ENCODE measurements at places on chromosomes 5 and 9.

- DNase-seq, result no peak
These were observed 55.0 kb upstream of the KCNMB1 start for GRCh38 chr5:170444181-170444580.

DNA sequence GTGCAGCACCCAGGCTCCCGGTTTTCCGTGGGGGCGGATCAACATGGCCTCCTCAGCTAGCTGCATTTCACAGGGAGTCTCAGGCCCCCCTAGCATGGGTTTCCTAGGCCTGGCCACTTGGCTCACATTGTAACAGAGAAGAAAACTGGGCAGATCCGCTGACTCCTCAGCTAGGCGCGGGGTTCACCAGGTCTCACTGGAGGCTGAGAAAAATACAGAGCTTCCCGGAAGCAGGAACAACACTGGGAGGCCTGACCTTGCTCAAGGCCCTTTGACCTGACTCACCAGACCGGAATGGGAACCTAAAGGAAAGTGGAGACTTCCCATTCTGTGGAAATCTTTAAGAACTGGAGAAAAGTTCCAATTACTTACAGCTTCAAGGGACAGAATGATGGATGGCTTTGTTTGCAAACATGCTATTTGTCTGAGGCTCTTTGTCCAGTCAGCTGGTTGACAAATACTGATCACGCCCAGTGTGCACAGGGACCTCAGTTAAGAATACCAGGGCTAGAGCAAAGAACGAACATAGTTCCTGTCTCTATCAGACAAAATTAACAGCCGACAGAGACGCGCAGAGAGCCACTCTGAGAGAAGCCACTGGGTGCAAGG, 88.7 kb upstream of the LRRTM2 start:
- no peak for DNase-seq

DNA sequence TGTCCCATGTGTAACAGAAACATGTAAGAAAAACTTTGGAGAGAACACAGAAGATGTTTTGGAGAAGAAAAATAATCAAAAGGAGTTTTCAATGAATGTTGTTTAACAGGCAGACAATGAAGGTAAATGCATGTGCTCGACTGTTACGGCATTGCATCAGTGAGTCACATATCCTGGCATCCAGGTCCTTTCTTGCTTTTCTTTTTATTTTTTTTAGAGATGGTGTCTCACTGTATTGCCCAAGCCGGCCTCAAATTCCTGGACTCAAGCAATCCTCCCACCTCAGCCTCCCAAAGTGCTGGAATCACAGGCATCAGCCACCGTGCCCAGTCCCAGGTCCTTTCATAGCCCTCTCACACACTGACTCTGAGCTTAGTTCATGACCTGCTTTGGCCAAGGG, 181.8 kb downstream of the DTWD2 start:
- DNase-seq, result no peak

DNA sequence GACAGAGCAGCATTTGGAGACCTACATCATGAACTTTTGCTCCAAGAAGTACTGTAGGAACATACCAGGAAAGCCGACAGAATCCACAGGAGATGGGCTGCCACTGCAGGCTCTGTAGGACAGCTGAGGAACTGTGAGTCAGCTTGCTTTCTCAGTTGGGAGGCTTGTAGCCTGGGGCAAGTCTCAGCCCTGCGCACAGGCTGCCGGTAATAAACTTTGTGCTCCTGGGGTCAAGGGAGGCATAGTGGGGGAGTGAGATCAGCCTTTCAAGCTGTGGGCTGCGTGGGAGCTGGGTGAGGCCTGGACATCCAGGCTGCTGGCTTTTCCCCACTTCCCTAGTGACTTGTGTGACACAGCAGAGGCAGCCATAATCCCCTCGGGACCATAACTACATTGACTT, 718.0 kb upstream of the CDH10 start:
- no peak for DNase-seq

GRCh38 chr5:155416765-155417164, 403.2 kb downstream of the KIF4B start:
- DNase-seq, result no peak

GRCh38 chr5:33806738-33807442, 84.9 kb downstream of the ADAMTS12 start:
- no peak for DNase-seq

DNA sequence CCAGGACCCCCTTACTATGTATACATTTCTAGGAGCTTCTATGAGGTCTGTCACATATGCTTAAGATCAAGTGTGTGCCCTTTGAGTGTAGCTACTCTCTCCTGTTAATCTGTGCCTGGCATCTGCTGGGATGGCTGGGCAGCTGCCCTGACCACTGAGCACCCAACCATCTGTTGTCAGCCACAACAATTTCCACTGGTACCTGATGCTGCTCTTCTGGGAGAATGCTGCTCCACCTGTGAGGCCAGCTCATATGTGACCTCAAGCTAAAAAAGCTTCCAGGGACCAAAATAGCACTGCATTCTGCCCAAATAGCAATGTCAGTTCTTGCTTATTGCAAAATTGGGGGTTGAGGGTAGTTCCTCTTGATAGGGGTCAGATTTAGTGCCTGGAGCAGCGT, 595.6 kb downstream of the RAB3C start:
- DNase-seq, result no peak

DNA sequence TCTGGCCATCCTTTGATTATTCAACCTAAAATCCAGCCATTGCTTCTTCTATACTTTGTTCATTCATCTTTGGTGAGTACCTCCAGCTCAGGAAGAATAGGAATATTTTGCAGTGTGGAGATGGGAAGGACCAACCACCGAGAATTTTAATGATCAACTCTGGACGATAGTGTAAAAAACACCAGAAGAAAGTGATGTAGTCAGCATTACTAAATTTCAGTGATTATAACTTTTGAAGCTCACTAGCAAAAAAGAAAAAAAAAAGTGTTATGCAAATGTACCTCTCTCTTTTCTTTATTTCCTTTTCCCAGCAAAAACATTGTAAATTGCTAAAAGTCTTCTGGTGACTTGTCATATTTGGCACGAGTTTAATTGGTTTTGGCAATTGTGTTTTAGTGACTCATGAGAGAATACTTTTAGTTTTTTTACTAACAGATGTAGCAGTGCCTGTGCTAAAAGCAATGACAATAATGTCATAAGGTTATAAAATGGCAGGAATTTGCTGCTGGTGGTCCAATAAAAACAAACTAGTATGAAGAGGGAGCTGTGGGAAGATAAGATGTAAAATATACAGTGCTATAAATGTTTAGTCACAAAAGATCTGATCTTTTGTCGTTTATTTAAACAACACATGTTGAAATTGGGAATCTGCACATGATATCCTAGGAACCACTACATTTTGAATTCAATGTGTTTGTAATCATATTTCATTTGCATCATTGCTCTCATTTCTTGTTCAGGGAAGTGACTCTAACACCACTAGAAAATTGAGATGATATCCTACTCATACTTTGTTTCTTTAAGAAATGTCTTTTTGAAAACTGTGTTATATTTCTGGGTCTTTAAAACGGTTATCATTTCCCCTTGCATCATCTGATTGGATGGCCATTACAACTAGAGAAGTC, 81.3 kb upstream of the ERCC6L2 start:
- DNase-seq, result no peak

Measured in stimulated activated CD4-positive, alpha-beta T cell treated with anti-CD3 and anti-CD28 coated beads, Interleukin-1b, Interleukin-23, amount 100 ng/mL, for 24 hours (primary cell).